D341Med (cell line): ENCODE measurements at places on chromosomes 2 and 18.

GRCh38 chr2:164800572-164800971, 41.1 kb downstream of the COBLL1 start:
- DNase-seq: no peak

- DNase-seq: no peak
Observed at GRCh38 chr2:217660423-217660822, 342.4 kb downstream of the TNS1 start.

DNA sequence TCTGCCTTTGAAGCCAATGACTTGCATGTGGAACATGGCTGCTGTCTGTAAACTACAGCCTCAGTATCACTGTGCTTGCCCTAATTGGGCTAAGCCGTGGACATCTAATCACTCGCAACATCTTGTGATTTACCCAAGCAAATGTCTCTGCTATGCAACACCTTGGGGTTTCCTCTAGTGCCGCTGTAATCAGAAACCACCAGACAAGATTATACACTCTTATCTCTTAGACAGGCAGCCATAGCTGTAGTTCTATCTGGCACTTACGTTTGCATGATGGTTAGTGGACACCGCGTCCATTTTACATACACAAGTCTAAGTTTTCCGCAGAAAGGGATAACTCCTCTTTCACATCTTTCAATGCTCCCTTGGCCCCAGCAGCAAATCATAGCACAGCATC, 204.3 kb upstream of the CCDC68 start:
- DNase-seq: no peak

DNA sequence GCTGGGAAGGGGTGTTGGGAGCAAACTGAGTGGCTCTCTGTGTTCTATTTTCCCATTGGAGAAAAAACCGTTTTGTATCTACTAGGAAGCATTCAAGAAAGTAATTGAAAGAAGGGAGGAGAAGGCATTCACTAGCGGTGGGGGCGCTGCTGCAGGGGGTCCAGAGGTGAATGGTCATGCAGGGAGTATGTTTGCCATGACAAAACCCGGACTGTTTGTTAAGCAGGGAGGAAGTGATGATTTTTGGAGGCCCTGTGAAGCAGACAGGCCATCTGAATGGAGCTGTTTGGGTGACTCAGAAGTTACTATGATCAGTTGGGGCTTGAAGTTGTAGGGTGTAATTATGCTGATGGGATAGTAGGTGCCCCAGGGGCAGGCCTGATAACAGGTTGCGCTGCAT, 7.0 kb downstream of the TAF4B start:
- DNase-seq: no peak
